ENCODE measurements at places on chromosomes 13 and 19. TPM values are rescaled to one million over a fixed set of nuclear protein-coding genes. Genes with fewer than 3 reads are reported as not detected.

Gene RASA3
- 9.0 TPM for total RNA-seq

Gene COX6B2
- total RNA-seq, result 27.6 TPM

Gene SLC1A6
- total RNA-seq, result not detected

Gene PLK5
- total RNA-seq, result not detected

Gene ZNF565
- total RNA-seq, result 3.4 TPM

Gene GJA3
- not detected for total RNA-seq

Gene FBXL3
- 37.7 TPM for total RNA-seq

Gene ZNF433
- total RNA-seq, result 2.7 TPM

Gene C1QTNF9
- 0.45 TPM for total RNA-seq

All from left colon (tissue), 2 donors.